Kidney capillary endothelial cell (primary cell): ENCODE measurements at places on chromosomes 3 and 15.
A peak's percentile ranks its signal among the peaks of the same experiment; 100 is the strongest.

GRCh38 chr3:74605437-74605836 lies 9.0 kb downstream of the CNTN3 start:
- DNase-seq: no peak

GRCh38 chr3:95334461-95334860 lies 1271.6 kb downstream of the NSUN3 start:
- no peak for DNase-seq

GRCh38 chr15:71649894-71650293 lies 160.5 kb upstream of the NR2E3 start:
- no peak for DNase-seq

DNA sequence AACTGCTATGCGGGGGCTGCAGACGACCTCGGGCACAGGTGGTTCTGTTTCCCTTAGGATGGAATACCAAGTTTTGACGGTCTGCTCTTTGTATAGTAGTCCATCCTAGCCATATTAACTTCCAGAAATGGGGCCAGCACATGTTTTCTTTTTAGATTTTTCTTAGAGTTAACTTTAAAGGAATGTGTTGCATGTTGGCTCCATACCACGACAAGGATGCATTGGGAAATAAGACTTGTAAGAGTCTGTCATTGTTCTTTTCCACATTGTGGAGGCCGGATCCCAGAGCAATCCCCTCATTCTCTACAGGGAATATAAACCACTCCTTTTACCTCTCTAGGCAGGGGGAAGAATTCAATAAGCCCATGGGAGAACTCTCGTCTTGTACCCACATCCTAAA lies 87.1 kb upstream of the PLSCR4 start:
- no peak for DNase-seq

- no peak for DNase-seq
Observed at GRCh38 chr3:12648384-12648959, 15.4 kb downstream of the RAF1 start.

DNA sequence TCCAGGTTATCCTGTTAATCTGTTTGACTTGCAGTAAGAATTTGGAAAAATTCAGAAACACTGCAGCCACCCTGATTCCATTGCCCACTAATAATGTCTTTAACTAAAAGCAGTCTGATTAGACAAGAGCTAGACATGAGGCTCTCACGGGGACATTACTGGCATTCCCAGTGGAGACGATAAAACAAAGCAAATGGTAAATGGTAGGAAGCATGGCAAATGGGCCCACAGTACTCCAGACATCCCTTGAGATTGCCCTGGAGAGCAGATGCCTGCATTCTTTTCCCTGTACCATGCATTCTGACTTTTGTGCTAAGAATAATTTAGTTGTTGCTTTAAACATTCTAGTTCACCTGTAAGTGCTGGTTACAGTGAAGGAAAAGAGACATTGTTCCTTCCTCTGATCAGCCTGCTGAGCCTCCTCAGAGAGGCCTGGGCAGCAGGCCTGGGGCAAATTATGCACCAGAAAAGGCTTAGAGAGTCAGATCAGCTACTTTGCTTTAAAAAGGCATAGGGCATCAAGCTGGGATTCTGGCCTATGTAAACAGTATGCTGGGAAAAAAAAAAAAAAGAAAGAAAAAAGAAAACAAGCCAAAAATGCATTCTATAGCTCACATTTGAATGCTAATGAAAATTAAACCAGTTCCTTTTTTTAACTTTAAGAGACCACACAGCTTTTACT lies 204.6 kb downstream of the GABRG3 start:
- no peak for DNase-seq

- no peak for DNase-seq
Observed at GRCh38 chr3:94095111-94095510, 32.2 kb downstream of the NSUN3 start.

DNA sequence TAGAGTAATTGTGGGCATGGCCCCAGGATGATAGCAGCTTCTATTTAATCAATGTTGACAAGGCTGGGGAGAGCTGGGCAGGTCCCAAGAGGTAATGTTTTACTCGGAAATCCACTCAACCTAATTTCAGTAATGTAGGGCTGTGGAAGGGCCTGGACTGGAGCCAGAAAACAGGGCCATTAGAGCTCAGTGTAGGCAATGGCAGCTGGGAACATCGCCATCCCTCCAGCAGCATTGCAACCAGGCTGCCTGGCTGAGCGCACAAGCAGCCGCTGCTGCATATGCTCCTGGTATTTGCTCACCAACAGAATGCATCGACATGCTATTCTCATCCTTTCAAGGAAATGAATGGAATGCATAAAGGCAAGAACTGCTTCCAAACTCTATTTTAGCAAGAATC lies 90.0 kb downstream of the GAP43 start:
- no peak for DNase-seq

GRCh38 chr3:186869253-186870100 lies 27.0 kb downstream of the ADIPOQ start:
- DNase-seq: no peak

GRCh38 chr3:71485896-71486295 lies 97.6 kb downstream of the FOXP1 start:
- no peak for DNase-seq

GRCh38 chr3:46479021-46479420 lies 14.3 kb upstream of the LTF start:
- DNase-seq: no peak

DNA sequence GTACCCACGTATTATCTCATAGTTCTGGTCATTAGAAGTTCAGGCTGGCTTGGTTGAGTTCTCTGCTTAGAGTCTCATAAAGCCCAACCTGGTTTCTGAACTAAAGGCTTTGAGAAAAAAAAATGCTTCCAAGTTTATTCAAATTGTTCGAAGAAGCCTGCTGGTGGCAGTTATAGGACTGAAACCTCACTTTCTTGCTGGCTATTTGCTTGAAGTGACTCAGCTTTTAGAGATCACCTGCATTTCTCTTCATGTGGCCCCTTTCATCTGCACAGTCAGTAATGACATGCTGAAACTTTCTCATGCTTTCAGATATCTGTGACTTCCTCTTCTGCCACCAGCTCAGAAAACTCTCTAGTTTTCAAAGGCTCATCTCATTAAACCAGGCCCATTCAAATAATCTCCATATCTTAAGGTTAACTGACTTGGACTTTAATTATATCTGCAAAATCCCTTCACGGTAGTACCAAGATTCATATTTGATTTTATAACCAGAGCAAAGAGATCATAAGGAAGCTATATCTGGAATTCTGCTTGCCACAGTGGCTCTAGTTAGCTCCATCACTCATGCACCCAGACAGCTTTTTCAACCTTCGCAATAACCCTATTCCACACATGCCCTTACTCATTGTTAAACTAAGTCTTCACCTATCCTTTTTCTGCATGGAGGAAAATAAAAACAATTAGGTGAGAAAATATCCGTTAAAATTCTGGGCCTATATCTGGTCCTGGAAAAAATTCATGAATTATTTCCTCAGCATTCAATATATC lies 433.8 kb upstream of the CBLB start:
- DNase-seq: no peak

GRCh38 chr3:50371133-50371685 lies 11.9 kb upstream of the TMEM115 start:
- DNase-seq: no peak

DNA sequence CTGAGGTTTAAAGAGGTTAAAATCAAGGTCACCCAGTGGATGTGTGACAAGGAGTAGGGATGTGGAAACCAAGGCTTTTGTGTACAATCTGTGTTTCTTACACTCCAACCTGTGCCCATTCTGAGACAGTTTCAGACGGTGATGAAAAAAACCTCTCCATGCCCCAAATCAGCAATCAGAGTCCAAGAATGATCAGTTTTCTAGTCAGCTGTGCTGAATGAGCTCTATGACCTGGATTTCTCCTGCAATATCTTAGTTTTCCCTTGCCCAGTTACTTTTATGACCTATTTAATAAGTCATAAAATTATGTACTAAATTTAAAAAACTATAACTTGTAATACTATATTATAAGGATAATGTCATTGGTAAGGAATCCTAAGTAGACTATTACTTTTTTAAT lies 37.5 kb upstream of the CBLB start:
- DNase-seq: no peak

GRCh38 chr3:155890671-155891190 lies 20.3 kb downstream of the GMPS start:
- DNase-seq: peak; percentile 5

- DNase-seq: no peak
Observed at GRCh38 chr3:184314700-184315542, 515 bp downstream of the EIF4G1 start.

- peak; percentile 91 for DNase-seq
Observed at GRCh38 chr3:195162033-195162669, 108.8 kb downstream of the XXYLT1 start.

- no peak for DNase-seq
Observed at GRCh38 chr3:182692695-182693094, 100.6 kb upstream of the ATP11B start.

DNA sequence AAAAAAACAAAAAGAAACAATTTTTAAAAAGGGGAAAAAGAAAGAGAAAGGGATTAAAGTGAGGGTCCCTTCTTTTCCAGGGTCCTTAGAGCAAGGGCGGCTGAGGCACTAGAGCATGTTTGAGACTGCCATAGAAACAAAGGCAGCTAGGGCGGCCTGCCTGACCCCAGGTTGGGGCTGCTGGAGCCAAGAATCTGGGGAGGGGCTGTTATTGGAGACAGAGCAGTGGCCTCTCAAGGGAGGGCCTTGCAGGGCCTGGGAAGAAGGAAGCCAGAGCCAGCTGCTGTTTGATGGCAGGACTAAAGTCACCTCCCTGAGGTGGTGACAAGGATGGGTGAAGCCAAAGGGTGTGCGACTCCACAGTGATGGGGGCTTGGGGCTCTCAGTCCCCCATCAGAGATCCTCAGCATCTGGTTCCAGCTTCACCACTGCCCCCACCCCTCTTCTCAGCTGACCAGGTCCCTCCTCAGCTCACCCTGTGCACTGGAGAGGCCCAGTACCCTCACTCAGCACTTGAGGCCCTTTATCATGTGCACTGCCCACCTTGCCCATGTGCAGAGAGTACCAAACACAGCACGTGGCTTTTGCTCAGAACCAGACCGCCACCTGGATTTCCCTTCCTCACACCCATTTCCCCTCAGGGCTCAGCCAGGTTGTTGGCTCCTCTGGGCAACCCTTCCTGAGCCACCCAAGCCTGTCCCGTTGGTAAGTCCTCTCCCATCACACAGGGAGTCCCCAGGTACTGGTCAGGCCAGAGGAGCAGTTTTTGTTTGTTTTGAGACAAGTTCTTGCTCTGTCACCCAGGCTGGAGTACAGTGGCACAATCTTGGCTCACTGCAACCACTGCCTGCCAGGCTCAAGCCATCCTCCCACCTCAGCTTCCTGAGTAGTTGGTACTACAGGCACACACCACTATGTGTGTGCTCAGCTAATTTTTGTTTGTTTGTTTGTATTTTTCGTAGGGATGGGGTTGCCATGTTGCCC lies 1.7 kb downstream of the TMEM89 start:
- DNase-seq: no peak

GRCh38 chr3:170358042-170359010 lies 811 bp downstream of the SKIL start:
- peak; percentile 73 for DNase-seq

DNA sequence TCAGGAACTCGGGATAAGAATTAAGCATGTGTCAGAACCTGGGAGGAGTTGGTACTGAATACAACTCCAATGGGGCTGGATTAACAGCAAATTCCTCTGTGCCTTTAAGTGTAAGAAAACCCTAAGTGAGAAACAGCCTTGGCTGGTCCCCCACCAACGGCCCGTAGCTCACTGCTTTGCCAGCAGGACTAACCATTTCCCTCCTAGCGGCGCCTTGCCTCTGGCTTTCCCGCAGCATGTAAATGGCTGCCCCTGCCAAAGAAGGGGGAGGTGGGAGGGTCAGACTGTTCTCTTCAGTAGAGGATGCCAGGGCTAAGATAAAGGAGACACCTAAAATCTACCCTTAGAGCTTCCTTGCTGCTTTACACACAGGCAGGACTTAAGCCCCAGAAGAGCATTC lies 51.0 kb upstream of the SH3GL3 start:
- no peak for DNase-seq

GRCh38 chr3:139260793-139261736 lies 82.8 kb upstream of the MRPS22 start:
- no peak for DNase-seq

DNA sequence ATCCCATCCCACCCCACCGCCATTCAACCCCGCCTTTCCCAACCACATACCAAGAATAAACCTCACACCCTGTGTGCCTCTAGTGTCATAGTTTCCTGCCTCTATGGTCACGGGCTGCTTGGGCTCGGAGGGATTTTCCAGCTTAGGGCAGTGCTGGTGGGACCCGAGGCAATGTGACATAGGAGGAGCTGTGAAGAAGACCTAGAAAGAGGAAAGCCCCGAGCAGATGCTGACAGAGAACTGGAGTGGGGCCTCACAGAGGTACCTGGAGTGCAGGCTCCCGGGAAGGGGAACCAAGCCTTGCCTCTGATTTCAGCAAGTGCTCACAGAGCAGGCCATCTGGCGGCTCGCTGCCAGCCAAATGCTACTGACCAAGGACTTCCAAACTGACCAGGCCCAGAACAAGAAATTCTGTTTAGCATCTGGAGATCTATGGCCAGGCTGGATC lies 27.5 kb downstream of the BHLHE40 start:
- DNase-seq: no peak

DNA sequence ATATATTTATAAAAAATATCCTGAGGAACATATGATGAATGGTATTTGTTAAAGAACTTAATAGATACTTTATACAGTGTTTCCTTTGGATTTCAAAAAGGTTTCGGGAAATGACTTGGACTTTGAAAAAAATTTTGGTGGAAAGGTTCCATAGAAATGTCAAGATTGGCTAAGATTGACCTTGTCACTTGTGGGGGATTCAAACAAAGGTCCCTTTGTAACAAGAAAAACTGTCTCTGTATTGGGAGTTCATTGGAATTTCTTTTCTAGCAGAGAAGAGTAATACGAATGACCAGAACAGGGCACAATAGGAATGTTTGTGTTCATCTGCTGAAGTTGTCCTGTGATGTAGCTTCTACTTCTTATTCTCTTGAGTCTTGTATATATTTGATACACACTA lies 43.2 kb downstream of the ARHGEF26 start:
- DNase-seq: no peak

GRCh38 chr3:157819270-157820156 lies 286.7 kb downstream of the SHOX2 start:
- DNase-seq: no peak

GRCh38 chr3:184765047-184765729 lies 46.8 kb upstream of the VPS8 start:
- no peak for DNase-seq

GRCh38 chr3:38907426-38907825 lies 91.4 kb upstream of the SCN10A start:
- no peak for DNase-seq

DNA sequence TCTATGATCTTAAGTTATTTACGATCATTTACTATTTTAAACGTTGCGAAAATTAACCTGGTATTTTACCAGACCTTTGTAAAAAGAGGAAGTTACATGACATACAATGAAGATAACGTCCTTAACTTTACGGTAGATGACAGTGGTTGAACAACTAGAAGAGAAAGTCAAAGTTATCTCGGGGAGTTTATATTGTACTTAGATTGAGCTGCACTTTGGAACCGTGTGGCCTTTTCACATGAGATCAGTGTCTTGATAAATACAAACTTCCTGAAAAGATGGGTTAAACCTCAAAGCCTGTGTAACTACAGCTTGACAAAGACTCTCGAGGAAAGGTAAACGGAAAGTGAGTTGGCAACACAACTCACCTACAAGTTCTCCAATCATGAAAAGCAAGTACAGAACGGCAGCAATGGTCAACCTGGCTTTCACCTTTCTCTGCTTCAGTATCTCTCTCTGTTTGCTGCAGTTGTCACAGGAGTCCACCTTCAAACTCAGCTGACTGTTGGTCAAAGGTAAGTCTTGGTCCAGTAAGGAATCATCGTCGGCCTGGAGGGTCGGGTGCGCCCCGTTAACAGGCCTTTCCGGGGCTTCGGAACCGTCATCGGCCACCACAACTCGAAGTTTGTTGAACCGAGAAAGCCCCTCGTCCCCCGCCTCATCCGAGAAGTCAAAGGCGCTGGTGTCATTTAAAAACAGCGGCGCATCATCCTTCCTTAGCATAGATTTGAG lies 793 bp downstream of the SLC30A4 start:
- DNase-seq: peak; percentile 8
